Stimulated activated naive CD8-positive, alpha-beta T cell treated with anti-CD3 and anti-CD28 coated beads, Interleukin-15, Interleukin-2, amounts not matched to agents 100 U/mL and 50 U/mL, for 24 hours (primary cell): ENCODE measurements at places on chromosomes 2 and 18.

DNA sequence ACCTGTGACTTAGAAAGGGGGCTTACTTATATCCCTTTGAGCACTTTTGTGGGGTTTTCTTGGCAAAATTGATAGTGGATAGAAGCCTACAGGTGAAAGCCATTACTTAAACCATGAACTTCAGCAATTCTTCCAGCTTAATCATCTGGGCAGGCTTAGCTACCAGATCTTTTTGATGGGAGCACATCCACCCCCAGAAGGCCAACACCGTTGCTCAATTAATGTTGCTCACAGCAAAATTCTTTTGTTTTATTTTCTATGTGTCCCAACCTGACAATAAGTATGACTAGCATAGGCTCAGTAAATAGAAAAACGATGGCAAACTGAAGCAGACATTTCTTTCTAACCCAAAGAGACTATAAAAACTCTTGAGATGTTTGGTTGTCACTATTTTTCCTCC lies 269.4 kb upstream of the TCF4 start:
- DNase-seq, result no peak

- no peak for DNase-seq
Measured at GRCh38 chr2:3756306-3756705, 52.9 kb downstream of the DCDC2C start.

DNA sequence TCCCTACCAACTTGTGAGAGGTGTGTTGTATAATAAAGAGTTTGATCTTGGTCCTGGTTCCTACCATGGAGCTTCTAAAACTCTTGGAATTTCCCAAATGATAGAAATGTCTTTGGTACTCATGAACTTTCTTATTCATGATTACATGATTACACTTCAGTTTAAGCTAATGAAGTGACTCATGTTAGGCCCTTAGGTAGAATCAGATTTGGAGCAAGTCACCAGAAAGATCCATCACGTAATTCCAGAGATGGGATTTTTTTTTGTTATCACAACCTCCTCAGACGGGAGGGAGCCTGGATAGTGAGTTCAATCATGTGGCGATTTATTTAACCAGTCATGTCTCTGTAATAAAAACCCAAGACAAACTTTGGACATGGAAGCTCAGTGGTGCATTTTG lies 1287.6 kb upstream of the ZEB2 start:
- DNase-seq, result no peak

DNA sequence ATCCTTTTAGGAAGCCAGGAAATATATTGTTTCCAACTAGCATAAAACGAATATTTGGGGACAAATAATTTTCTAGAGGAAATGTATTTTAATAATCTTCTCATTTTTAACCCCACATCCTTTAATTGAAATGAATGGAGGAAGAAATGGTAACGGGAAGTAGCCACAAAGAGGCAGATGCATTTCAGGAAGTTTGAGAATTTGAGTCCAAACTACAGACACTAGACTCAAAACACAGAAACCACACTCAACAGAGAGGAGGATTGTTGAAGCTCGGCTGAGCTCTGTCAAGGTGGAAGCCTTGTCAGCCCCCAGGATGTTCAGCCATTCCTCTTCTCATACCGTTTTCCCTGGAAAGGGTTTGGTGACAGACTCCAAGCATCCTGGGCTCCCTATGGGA lies 288.5 kb downstream of the NAPG start:
- no peak for DNase-seq

DNA sequence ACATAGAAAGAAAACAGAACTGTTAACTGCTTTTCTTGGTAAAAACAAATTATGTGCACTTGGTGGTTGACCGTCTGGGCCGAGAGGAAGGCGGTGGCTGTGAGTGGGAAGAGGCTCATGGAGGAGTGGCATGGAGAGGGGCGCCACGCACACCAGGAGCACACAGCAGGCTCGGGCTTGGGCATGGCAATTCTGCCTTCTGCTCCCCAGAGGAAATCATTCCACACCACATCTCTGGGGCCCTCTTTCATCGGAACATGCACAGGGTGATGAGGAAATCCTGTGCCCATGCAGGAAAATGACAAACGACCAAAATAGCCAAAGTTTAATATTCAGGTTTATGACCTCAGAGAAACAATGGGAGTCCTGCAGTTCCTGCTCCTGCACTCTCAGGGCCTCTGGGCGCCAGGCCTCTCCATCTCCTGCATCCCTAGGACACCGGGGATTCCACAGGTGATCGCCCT lies 26.4 kb downstream of the WDFY1 start:
- DNase-seq, result no peak
